ENCODE measurements at places on chromosomes 4 and X.
A peak's percentile ranks its signal among the peaks of the same experiment; 100 is the strongest.

- DNase-seq = no peak
Observed at GRCh38 chr4:24984602-24985532, 45.9 kb downstream of the LGI2 start.

GRCh38 chr4:83866834-83867621 lies 331.1 kb downstream of the GPAT3 start:
- DNase-seq = no peak

DNA sequence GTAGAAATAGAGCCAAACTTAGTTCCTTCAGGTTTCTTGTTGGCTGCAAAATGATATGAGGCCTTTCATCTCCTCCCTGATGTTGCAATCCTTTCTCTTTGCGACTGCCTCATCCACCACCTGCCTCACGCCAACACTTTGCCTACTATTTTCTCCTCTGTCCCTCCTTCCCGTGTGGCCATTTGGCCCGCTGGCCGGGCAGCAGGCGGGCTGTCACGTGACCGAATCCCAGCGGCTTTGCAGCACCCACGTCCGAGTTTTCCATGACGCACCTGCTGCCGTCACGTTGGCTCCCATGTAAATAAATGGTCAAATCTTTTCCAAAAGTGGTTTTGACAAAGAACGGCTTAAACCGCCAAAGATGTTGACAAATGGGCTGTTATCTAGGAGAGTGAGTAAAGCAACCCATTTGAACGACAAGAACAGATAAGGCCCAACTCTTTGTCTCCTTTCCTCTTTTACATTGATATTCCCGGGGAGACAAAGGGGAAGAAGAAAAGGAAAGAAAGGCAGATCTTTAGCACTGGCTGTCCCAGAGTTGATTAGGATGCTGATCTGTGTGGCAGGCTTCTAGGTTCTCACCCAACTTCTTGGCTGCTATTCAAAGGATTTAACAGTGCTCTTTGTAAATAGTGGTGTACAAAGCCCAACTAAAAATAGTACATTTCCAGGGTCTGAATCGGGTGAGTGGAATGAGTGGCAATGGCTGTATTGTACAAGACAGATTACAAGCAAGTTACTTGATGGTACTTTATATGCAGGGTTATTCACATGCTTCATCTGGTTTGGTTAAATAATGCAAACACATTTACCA lies 174.2 kb upstream of the JADE1 start:
- no peak for DNase-seq

DNA sequence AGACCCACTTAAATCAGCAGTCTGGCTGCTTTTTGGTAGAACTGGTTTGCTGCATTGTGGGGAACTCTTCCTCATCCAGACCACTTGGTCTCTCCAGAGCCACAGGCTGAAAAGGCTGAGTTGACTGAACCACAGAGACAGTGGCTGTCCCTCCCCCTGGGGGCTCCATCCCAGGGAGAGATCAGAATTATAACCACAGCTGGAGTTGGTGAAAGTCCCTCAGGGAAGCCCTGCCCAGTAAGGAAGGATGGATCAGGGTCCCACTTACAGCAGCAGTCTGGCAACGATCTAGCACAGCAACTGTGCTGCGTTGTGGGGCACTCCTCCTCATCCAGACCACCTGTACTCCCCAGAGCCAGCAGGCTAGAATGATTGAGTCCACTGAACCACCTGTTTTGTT lies 212.7 kb downstream of the SOX3 start:
- DNase-seq = no peak

DNA sequence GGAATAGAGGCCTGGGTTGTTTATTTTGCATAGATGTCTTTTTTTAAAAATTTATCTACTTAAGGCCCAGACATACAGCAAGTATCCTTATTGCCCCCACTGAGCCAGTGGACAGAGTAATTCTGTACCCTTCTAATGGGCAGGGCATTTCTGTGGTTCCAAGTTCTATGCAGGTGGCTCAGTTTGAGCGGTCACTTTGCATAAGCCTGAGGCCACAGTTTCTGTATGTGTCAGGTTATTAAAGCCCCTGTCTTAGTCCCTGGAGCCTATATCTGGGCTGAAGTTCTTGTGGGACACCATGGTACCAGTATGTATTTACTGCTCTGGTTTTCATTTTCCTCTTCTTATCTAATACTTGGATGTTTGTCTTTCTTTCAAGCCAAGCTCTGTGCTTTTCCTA lies 168.8 kb downstream of the MID1IP1 start:
- no peak for DNase-seq

GRCh38 chrX:23066588-23067281 lies 67.0 kb downstream of the DDX53 start:
- DNase-seq = no peak

- DNase-seq = no peak
Observed at GRCh38 chr4:150082241-150082640, 4.0 kb downstream of the DCLK2 start.

GRCh38 chr4:87030755-87031441 lies 96.1 kb downstream of the AFF1 start:
- DNase-seq = no peak

GRCh38 chr4:92100975-92101374 lies 202.8 kb upstream of the GRID2 start:
- DNase-seq = no peak

DNA sequence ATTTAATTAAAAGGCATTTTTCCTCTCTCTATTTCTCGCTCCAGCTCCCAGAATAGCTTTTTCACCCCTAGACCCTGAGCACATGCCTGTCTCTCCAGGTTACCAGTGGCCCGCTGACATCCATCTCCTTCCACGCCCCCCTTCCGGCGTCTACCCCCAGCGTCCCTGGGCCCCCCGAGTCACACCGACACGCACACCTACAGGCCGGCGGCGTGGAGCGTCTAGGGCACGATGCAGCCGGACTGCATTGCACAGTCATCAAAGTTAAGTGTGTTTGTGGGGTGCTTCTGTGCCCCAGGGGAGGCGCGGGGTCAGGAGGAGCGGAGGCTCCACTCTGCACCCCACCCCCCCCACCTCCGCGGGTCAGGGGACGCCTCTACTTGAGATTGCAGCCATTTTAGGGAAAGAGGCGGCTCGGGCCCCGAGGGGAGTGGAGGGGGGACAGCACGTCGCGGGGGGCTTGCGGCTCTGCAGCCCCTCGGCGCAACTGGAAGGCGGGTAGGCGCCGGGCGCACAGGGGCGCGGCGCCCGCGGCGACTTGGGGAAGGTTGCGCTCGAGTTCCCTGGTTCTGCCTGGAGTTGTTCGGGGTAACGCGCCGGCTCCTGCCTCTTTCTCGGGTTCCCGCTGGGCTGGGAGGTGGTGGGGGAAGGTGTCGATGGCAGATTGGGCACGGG lies 112.7 kb downstream of the DHX15 start:
- DNase-seq = no peak

DNA sequence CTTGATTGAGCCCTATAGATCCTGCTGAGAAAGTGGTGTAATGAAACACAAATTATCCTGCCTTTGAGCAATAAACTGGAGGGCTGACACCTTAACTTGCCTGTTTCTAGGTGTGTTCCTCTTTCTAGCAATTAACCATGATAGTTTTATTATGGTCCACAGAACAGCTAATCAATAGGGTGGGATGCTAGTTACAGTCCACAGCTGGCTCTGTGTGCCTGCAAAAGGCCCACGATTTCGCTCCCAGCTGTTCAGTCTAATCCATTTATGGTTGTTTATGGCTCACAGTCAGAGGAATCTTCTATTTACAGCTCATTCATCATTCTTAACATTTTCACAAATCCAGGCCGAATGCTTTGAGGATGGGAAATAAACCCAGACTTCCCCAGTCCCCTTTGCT lies 674.9 kb downstream of the SMARCA1 start:
- no peak for DNase-seq

GRCh38 chr4:8439914-8440491 lies 520 bp downstream of the ACOX3 start:
- DNase-seq = no peak

DNA sequence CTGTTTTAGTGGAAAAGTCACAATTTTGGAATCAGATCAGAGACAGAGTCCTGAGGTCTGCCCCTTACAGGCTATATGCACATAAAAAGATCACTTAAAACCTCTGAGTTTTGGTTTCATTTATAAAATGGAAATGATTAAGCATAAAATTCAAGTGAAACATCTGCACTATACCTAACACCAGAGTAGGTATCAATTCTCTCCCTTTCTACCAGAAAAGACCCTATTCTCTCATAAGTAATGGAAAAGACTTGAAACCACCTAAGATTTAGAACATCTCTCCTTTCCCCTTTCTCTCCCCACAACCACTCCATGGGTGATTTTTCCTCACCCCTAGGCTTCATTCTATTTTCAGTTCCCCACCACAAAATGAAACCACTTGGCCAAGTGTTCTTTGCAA lies 907 bp downstream of the LHFPL1 start:
- DNase-seq = no peak

DNA sequence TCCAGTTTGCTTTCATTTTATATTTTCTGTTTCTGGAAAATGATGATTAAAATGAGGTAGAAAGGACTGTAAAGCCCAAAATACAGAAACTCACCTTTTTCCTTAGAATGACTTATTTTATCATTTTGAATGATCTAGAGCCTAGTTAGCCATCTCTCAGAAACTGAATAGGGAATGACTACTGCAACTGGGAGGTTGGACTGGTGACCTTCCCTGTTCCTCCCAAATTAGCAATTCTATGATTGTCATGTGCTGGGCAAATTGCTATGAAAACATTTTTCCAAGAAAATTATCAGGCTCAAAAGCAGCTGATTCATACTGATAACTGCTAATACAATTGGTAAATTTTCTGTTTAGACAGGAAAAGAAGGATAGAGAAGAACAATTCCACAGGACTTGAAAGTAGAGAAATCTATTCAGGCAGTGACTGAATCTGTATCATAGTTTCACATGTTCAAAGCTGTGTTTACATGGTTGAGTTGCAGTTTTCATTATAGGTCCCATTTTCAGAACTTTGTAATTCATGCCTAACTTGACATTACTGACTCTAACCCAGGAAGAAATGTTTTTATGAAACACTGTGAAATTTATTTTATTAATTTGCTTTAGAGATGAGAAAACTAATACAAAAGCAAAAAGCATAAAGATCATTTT lies 43.4 kb upstream of the SEC24B start:
- DNase-seq = no peak

DNA sequence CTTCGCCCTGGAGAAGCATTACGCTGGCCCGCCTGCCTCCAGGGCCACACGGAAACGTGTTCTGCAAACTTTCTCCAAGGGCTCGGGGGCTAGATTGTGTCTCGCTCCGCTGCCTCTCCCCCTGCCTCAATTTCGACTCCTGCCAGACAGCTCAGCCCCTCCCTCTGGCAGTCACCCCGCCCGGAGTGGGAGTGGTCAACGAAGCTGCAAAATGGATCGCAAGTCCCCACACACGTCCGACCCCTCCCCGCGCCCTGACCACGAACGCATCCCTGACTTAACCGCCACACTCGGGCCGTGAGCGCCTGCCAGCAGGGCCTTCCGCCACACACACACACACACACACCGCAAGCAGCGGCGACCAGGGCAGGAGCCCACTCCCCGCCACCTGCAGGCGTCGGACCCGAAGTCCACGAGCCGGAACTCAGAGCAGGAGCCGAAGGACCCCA lies 47.0 kb upstream of the NKAP start:
- DNase-seq = no peak

GRCh38 chr4:78293348-78293747 lies 236.2 kb downstream of the FRAS1 start:
- DNase-seq = peak; percentile 74

- no peak for DNase-seq
Observed at GRCh38 chr4:3871181-3871852, 105.1 kb downstream of the ADRA2C start.

GRCh38 chrX:118153270-118153669 lies 36.7 kb upstream of the KLHL13 start:
- no peak for DNase-seq

DNA sequence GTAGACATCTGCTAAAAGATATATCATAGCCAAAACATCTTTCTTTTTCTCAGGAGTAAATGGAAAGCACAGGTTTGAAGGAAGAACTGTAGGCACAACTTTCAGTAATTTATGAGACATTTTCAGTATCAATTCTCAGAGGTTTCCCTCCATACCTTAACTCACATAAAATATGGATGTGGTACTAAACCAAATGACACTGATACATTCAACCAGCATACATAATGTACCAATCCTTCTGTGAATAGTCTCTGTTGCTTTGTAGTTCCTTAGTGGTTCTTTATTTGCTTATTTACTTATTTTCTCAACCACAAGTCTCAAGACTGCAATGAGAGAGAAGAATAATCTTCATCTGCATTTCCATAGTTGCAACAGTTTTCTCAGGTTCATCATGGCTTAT lies 96.1 kb downstream of the ARHGAP24 start:
- no peak for DNase-seq

DNA sequence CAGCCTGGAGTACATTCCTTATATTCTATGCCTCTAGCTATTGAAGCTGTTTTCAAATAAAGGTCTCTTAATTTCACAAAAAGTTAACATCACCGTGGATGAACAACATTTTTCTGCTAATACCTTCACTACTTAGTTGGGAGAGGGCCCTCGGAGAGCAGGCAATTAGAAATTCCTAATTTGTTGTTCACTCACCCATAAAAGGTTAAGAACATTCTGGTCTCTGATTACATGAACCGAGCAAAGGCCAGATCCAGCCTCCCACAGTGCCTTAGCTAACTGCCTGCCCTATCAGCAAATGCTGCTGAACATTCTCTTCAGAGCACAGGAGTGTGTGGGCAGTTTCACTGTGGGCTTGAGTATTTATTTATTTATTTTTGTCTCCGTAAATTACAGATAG lies 36.0 kb upstream of the TTC29 start:
- DNase-seq = no peak

DNA sequence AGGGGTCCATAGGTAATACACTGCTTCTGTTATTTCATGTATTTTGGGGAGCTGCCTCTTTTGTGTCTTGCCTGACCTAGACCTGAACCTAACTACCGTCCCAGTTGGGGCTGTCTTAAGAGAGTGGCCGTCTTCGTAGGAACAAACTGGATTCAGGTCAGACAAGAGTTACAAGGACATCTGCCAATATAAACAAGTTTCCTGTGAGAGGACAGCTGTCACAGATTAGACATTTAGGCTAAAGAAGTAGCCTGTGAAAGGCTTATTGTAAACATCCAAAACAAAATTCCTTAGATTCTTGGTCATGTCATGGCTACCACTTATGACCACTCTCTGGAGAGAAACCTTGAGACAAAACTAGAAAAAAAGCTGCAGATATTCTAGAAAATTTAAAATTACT lies 797.6 kb upstream of the AADAT start:
- no peak for DNase-seq

GRCh38 chrX:124910611-124911010 lies 409.1 kb upstream of the TEX13C start:
- no peak for DNase-seq

DNA sequence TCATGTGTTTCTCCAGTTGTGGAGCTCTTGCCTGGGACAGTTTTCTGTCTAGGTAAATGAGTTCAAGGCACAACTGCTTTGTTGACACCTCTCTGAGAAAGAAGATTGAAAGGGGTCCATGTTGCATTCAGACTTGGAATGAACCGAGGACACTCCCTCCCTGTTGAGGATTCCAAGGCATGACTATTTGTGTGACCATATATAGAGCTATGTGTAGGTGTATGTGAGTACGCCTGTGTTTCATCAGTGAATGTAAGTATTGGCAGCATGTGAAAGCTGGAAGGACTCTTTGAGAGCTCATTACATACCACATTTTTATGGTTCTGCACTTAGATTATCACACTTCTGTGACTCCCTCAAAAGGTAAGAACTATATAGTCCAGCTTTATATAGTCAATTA lies 3.4 kb downstream of the HEPH start:
- DNase-seq = no peak

GRCh38 chr4:16492872-16493271 lies 266.6 kb upstream of the TAPT1 start:
- no peak for DNase-seq

- DNase-seq = no peak
Observed at GRCh38 chr4:98625399-98625798, 33.0 kb downstream of the TSPAN5 start.
